ENCODE measurements at places on chromosomes 16 and 17. TPM values are rescaled to one million over a fixed set of nuclear protein-coding genes. Genes with fewer than 3 reads are reported as not detected.

Gene CACNG1
- 43.3 TPM for total RNA-seq

Gene CCDC78
- not detected for total RNA-seq

Gene MFAP4
- total RNA-seq: 29.2 TPM

Gene PERCC1
- not detected for total RNA-seq

Gene ZSCAN10
- total RNA-seq: not detected

Gene NPTX1
- total RNA-seq: 1.0 TPM

Gene SPNS2
- 2.6 TPM for total RNA-seq

Gene KRTAP9-8
- not detected for total RNA-seq

Gene RAB26
- total RNA-seq: not detected

Gene PIGS
- total RNA-seq: 19.3 TPM

Gene HSF4
- 3.7 TPM for total RNA-seq

Gene ACE
- total RNA-seq: 7.8 TPM

Gene TMEM235
- not detected for total RNA-seq

Gene MT1E
- total RNA-seq: 18.8 TPM

Gene MYH11
- 23.0 TPM for total RNA-seq

Gene HSPB9
- not detected for total RNA-seq

Gene HYDIN
- 3.7 TPM for total RNA-seq

Gene TBL3
- total RNA-seq: 18.8 TPM

Gene LAT
- total RNA-seq: 0.52 TPM

Gene TOX3
- 0.52 TPM for total RNA-seq

Gene MT1H
- not detected for total RNA-seq

Gene HOXB6
- not detected for total RNA-seq

Gene CX3CL1
- 0.52 TPM for total RNA-seq

Data from skeletal muscle tissue (tissue), 5 donors.